Fibroblast of skin of right quadriceps (primary cell): ENCODE measurements at places on chromosomes 2 and 18.

DNA sequence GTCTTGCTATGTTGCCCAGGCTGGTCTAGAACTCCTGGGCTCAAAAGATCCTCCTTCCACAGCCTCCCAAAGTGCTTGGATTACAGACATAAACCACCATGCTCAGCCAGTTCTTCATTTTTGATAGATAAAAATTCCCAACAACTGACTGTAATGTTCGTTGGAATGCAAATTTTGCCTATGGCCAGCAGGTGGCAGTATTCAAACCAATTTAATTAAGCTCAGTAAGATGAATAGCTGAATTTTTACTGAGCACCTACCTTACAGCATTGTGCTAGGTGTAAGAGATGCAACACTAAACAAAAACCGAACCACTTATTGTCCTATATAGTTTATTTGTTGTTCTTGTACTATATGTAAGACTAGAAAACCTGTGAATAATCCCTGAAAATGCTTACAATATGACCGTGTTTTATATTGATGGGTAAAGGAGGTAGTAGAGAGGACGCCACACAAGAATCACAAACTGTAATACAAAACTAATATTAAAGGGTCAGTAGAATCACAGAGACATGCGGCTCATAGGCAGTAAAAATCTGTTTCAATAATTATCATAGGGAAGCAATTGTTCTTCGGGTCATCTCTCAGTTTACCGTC lies 8.2 kb upstream of the TMEM182 start:
- DNase-seq: peak; percentile 57

DNA sequence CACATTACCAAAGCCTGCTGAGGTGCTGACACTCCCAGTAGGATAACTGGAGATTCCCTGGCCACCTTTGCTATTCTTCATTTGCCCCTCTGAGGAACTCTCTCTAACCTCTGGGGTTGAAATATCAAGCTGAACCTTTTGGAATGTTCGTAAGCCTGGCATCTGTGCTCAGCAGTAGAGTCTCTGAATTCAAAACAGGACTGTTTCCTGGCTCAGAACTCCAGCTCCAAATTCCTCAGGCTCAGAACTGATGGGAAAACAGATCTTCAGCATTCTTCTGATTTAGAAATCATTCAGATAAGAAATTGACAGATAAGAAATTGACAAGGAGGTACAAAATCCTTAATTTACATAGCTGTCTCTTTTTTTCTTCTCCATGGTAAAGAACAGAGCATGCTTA lies 22.2 kb upstream of the POU3F3 start:
- DNase-seq: no peak

DNA sequence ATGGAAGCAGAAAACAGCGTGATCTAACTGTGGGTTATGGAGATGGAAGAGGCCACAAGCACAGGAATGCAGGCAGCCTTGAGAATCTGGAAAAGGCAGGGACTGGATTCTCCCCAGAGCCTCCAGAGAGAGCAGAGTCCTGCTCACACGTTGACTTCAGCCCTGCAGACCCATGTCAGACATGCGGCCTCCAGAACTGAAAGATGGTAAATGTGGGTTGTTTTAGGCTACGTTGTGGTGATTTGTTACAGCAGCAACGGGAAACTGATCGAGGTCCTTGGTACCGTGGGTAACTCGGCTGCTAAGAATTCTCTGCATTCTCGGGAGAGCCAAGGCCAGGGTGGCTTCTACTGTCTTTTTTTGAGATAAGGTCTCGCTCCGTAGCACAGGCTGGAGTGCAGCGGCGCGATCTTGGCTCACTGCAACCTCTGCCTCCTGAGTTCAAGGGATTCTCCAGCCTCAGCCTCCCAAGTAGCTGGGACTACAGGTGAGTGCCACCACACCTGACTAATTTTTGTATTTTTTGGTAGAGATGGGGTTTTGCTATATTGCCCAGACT lies 97.1 kb downstream of the ACKR3 start:
- no peak for DNase-seq

GRCh38 chr2:230234845-230235244 lies 9.3 kb downstream of the SP140 start:
- DNase-seq: peak; percentile 5

DNA sequence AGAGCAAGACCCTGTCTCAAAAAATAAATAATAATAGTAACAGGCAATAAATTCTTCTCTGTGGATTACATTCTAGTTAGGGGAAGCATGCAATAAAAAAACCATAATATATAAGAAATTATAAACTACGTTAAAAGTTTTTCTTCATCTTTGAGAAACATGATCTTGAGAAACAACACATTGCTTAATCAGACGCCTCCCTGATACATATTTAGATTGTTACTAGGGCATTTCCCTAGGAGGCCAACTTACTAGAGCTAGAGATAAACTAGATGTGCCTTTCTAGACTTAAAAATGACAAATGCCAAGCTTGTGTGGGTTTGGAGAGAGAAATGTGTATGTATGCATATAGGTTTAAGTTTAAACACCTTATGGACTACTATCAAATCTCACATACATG lies 76.3 kb upstream of the GALNT5 start:
- no peak for DNase-seq

DNA sequence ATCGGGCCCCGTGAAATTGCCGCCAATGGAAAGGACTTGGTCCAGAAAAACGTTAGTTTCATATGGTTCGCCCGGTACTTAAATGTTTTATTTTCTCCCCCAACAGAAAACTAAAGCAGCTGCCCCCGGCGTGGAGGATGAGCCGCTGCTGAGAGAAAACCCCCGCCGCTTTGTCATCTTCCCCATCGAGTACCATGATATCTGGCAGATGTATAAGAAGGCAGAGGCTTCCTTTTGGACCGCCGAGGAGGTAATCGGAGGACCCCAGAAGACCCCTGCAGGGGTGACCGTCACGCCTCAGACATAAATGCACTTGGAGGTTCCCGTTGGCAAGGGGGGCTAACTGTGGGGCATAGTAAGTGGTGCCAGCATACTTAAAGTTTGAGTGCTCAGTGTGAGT lies 742 bp downstream of the RRM2 start:
- no peak for DNase-seq

DNA sequence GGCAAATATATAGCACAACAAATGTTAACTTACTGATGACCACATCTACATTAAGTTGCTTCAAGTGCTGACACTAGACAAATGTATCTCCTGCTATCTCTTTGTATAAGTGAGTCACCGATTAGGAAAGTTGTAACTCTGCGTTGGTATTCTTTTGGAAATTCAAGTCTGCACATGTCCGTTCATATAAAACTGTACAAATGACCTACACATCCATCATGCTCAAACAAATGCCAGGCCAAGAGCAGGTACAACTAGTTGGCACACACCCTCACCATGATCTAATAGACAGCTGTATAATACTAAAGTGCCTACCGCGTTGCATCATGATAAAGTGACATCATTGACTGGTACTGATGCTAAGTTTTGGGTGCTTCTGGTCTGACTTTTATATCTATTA lies 141.1 kb downstream of the RBMS1 start:
- no peak for DNase-seq

GRCh38 chr2:176636401-176636800 lies 367.2 kb downstream of the MTX2 start:
- DNase-seq: no peak

GRCh38 chr2:207151048-207151447 lies 14.7 kb downstream of the KLF7 start:
- DNase-seq: no peak

DNA sequence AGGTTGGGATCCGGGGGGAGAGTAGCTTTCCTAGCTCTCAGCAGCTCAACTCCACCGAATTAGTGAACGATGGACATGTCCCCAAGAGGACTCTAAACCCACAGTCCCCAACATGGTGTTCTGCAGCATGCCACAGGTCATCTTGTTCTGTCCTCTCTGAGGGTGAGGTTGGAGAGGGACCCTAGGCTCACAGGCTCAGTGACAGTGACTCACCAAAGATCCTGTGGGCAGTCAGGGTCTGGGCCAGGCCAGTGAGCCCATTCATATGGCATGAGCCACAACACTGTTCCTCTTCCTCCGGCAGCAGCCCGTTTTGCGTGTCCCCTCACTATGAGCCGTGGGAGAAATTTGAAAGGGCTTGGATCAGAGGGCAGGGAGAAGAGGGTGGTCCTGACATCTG lies 2.8 kb upstream of the SLC20A1 start:
- DNase-seq: no peak

DNA sequence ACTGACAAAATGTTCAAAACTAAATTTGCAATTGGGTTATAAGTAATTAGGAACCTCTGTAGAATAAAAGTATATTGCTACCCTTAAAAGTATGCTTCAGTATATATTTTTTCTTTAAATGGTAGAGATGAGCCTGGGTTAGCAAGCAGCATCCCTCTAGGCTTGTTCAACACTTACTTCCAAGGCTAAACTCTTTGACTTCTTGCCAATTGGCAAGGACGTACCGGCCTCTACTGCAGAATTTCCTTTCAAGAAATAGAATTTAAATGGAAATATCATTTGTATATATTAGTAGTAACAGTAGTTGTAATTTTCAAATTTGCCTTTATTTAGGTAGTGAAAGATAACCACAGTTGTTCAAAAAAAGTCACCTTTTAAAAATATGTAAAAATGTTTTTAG lies 105.1 kb upstream of the SLC38A11 start:
- DNase-seq: no peak

- no peak for DNase-seq
Measured at GRCh38 chr2:20620696-20621365, 30.1 kb downstream of the HS1BP3 start.

DNA sequence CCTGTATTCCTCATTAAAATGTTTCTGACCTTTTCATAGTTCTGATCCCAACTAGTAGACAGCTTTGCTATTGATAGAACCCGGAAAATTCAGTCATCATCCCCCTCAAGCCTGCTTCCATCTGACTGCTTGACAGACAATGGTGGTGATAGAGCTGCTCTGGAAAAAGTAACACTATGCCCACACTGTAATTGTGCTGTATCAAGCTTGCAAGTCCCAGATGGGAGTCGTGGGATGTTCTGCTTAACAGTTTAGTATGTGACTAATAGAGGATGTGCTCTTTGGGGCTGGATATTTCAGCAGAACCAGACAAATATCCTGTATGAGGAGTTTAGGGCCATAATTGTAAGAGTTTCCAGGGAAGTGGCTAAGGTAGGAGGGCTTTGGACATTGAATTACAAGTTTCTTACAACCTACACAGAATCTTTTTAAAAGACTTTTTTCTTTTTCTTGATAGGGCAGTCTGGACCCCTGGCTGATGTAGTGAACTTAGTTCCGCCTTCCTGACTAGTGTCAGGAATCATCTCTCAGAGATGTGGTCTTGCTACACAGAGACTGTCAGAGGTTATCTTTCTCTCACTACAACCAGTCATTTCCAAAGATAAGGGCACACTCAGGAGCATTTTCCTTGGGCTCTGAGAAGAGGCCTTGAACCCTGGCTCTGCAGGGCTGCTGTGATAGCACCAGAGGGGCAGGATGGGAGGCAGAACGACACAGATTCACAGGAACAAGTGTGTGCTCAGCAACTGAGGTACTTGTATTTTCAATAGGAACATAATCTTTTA lies 158.0 kb upstream of the RBMS1 start:
- DNase-seq: peak; percentile 44

DNA sequence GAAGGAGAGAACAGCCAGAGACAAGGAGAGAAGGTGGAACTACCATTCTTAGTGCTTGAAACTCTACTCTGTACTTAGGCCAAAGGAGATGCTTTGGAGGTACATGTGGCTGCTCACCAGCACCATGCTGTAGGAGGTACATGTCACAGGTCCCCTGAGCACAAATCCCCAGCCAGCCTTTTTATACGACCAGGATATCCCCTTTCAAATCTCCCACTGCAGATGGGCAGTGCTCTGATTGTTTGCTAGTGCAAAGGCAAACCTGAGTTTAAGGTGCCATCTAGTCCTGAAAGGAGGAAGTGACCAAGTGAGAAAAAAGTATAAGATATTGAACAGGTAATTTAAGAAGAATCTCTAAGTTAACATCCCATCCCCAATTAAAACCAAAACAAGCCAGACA lies 17.1 kb upstream of the TTC21B start:
- no peak for DNase-seq

- DNase-seq: peak; percentile 88
Measured at GRCh38 chr2:226609366-226609765, 190.3 kb downstream of the IRS1 start.

DNA sequence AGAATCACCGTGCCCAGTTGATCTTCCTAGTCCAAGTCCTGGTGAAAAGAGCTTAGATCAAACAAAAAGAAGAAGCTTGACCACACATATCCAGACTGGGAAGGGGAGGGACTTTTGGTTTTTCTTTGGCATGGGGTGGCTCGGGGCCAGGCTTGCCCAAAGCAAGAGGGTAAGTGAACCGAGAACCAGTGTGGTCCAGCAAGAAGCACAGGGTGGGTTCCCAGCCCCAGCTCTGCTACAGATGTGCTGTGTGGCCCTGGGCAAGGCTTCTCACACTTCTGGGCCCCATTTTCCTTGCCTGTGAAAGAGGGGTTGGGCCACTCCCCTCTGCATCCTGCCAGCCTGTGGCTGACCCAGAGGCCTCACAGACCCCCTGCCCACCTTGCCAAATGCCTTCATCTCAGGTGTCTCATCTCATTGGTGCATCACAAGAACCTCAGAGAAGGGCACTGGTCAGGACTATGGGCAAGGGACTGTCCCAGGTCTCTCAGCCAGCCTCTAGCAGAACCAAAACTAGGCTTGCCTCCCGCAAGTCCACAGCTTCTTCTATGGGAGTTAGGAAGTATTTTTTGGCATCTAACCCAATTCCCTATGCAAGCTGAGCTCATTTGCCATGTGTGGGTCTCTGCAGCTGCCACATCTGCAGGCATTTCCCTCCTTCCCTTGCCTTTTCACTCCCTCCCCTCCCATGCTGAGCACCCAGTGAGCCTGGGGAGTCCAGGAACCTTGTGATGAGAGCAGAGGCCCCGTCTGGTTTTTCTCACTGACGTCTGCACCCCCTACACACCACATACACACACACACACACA lies 6.9 kb downstream of the ATP6V1B1 start:
- DNase-seq: no peak

DNA sequence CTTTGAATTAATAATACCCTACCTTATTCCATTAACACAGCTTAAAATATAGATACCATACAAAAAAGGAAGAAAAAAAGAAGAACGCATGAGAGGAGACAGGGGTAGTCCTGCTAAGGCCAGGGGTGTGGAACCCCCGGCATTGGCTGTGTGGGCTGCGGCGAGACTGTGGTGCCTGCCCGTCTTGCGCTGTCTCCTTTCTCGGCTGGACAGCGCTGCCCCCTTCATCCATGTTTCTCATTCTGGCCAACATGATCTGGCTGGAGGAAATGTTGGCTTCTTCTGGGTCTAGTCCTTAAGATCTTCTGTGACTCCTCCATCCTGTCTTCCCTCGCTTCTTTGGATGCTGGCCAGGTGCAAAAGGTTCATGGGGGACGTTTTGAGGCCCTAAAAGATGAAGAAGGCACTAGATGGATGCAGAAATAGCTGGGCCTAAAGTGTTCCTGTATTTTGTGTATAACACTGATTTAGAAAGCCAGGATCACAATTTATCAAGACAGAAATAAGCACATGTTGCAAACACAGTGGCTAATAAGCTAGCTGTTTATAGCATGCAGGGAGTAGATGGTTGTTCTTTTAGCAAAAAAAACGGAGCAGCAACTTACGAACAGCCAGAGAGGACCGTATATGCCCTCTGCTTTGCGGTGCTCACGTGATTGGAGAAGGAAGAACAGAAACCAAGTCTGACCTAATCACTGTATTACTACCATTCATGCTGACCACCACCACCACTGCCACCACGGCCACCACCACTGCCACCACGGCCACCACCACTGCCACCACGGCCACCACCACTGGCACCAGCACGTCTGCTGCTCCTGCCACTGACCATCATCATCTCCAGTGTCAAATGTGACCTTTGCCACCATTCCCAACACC lies 71.7 kb upstream of the ASB18 start:
- DNase-seq: no peak
